ENCODE measurements at places on chromosomes 6 and 20.

DNA sequence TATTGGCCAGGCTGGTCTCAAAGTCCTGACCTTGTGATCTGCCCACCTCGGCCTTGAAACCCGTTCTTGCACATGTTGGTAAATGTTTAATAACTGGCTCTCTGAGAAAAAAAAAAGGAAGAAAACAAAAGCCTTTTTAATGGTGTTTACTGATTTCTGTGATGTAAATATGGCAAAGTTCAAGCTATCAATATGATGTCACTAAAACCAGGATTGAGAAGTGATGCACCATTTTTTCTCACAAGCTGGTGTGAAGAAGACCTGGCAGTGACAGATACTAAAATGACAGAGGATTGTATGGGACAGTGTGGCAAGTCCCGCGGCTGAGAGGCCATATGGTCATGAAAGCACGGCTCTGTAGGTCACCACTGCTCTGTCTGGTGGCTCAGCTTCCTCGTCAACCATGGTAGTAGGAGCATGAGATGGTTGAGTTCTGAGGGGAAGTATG lies 196.3 kb upstream of the SUPT3H start:
- no peaks in the 10 kb centered on the region for H3K27me3 ChIP-seq
- H3K4me3 ChIP-seq, result no peak overlapping the region

DNA sequence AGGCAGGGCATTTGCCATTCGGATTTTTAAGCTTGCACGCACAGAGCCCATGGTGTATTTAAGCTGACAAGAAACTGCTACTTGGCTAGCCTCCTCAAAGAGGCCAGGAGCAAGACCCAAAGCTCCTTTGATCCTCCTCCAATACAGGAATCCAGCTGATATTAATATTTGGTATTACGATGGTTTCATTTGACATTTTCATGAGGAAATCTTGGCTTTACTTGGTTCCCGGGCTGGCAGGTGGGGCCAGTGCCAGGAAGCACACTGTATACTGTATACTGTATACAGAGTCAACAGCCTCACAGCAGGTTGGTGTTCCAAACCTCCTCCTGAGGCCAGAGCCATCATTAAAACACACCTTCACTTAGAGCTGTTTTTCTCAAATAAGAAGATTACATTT lies 138.2 kb upstream of the ARMC2 start:
- H3K4me1 ChIP-seq, result peaks cover 5% of the 10 kb centered on the region
- no peak for DNase-seq
- no peak overlapping the region for H3K27ac ChIP-seq
- H3K4me3 ChIP-seq, result no peak overlapping the region
- H3K36me3 ChIP-seq, result no peaks in the 10 kb centered on the region

GRCh38 chr6:1464781-1465370 lies 75.5 kb downstream of the FOXF2 start:
- no peak overlapping the region for H3K4me3 ChIP-seq
- H3K27ac ChIP-seq, result no peak overlapping the region
- no peaks in the 10 kb centered on the region for H3K27me3 ChIP-seq

DNA sequence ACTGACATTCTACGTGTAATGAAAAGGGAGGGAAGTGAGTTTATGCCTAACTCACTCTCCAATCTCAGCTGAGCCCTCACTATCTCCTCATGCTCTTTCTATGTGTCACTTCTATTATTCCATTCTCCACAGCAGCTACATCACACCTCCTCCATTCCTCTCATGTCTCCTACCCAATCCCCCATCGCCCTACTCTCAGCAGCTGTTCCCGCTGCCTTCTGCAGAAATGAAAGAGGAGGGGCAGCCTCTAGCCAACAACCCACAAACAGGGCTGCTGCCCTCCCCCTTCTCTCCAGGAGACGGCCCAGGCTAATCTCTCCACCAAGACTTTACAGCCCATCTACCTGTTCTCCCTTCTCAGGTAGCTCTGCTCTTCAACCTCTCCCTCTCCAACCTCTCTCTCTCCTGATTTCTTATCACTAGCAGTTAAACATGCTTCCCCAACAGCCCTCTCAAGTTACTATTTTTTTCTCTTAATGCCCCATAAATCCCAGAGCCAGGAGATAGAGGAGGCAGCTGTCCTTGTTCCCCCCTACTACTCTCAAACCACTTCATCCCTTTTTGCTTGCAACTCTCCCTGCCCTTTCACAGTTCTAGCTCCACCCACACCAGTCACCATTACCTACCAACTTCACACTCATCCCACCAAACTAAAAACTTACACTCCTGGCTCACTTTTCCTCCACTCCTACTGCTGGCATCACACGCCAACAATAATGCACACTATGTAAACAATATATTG lies 136.5 kb downstream of the BTBD9 start:
- H3K27ac ChIP-seq, result no peak overlapping the region
- H3K4me1 ChIP-seq, result no peaks in the 10 kb centered on the region
- H3K36me3 ChIP-seq, result no peaks in the 10 kb centered on the region
- H3K4me3 ChIP-seq, result no peak overlapping the region
- H3K27me3 ChIP-seq, result no peaks in the 10 kb centered on the region

- no peaks in the 10 kb centered on the region for H3K36me3 ChIP-seq
- no peak overlapping the region for H3K27ac ChIP-seq
- H3K4me1 ChIP-seq, result peaks cover 13% of the 10 kb centered on the region
- H3K4me3 ChIP-seq, result peak overlapping the region; percentile 72
Observed at GRCh38 chr20:63977739-63978276, 1.6 kb downstream of the SAMD10 start.

DNA sequence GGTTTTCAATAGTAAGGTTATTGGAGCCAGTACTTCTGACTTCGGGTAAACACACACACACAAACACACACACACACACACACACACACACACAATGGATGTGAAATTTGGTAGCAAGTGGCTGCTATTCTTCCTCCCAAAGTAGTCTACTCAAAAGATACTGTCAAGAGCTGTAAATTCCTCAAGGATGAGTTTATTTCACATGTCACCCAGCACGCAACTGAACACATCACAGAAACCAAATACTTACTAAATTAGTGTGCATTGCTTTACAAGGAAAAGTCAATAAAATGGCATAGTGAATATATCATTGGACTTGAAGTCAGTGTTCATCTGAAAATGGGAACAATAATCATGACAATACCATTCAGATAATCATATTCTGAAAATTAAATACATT lies 32.9 kb downstream of the MMUT start:
- no peak overlapping the region for H3K4me3 ChIP-seq
- DNase-seq, result no peak
- H3K4me1 ChIP-seq, result peaks cover 7% of the 10 kb centered on the region
- H3K27ac ChIP-seq, result no peak overlapping the region
- H3K36me3 ChIP-seq, result no peaks in the 10 kb centered on the region

- H3K4me3 ChIP-seq, result no peak overlapping the region
- no peak overlapping the region for H3K27ac ChIP-seq
Observed at GRCh38 chr6:19536838-19537237, 300.3 kb upstream of the ID4 start.

DNA sequence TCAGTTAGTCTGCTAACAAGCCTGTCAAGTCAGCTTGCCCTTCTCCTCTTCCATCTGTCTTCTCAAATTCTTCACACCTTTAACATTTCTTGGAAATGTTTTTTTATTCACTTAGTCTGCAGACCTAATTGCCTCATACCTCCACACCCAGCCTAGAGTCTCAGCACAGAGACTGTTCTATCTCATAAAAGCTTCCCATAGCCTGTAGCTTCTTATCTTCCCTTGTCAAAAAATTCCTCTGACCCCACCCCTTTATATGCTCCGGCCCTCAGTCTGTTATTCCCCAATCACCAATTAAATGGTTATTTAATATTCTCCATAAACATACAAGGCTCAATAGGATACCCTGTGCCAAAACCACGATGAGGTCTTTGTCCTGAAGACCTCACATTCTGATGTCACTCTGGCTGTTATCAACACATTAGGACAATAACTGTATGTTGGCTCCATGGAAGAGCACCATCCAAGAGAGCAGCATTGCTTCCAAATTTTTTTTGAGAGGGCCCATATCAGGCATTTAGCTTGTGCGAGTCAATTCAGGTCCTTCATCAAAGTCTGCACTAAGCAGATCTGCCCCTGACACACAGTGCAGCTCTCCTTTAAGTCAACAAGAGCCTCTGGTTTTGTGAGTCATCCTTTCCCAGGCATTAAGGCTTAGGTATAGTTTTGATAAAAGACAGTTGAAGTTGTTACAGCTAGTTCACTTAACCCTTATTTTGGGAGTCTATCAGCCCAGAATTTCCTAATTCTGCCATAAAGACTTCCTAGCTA lies 83.2 kb upstream of the TBX18 start:
- no peak for DNase-seq
- no peaks in the 10 kb centered on the region for H3K4me1 ChIP-seq
- no peaks in the 10 kb centered on the region for H3K27me3 ChIP-seq

DNA sequence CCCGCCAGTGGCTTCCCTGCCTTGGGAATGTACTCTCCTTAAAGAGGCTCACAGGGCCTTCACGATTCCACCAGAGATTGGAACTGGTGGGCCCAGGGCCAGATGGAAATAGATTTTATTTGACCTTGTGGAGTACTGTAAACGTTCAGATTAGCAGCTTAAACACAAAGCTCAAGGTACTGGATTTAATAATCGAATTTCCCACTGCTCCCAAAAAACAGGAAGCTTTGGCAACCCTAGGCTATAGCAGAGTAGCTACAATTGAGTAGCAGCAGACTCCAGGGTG lies 7.3 kb downstream of the SDCBP2 start:
- no peak overlapping the region for H3K4me3 ChIP-seq
- peaks cover 24% of the 10 kb centered on the region for H3K4me1 ChIP-seq
- H3K27me3 ChIP-seq, result no peaks in the 10 kb centered on the region
- no peak overlapping the region for H3K27ac ChIP-seq
- no peaks in the 10 kb centered on the region for H3K36me3 ChIP-seq

DNA sequence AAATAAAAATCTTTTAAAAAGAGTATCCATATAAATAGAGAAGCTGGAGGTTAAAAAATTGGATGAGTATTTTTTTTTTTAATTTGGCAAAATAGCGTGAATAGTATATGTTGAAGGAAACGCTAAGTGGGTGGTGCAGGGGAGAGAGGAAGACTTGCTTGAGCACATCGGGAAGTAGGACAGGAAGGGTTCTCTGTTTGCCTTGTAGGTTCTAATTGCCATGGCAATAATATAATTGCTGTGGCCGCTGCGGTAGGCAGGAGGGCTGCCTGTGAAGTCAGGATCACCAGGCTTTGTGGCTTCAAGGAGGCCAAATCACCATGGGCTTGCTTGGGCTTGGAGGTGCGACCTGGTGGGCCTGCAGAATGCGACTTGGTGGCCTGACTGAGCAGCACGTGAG lies 35.1 kb downstream of the IGF2R start:
- H3K4me3 ChIP-seq, result no peak overlapping the region
- no peak for DNase-seq
- no peaks in the 10 kb centered on the region for H3K4me1 ChIP-seq
- H3K27me3 ChIP-seq, result no peaks in the 10 kb centered on the region
- no peak overlapping the region for H3K27ac ChIP-seq

GRCh38 chr6:16244869-16245451 lies 6.6 kb downstream of the GMPR start:
- no peaks in the 10 kb centered on the region for H3K4me1 ChIP-seq
- no peak overlapping the region for H3K4me3 ChIP-seq
- no peak overlapping the region for H3K27ac ChIP-seq
- H3K36me3 ChIP-seq, result no peaks in the 10 kb centered on the region
- DNase-seq, result no peak

GRCh38 chr6:33508935-33509926 lies 54.9 kb downstream of the ZBTB9 start:
- H3K36me3 ChIP-seq, result no peaks in the 10 kb centered on the region
- H3K4me1 ChIP-seq, result no peaks in the 10 kb centered on the region
- H3K27me3 ChIP-seq, result no peaks in the 10 kb centered on the region
- no peak overlapping the region for H3K4me3 ChIP-seq
